ENCODE measurements at places on chromosomes 3 and 15.

DNA sequence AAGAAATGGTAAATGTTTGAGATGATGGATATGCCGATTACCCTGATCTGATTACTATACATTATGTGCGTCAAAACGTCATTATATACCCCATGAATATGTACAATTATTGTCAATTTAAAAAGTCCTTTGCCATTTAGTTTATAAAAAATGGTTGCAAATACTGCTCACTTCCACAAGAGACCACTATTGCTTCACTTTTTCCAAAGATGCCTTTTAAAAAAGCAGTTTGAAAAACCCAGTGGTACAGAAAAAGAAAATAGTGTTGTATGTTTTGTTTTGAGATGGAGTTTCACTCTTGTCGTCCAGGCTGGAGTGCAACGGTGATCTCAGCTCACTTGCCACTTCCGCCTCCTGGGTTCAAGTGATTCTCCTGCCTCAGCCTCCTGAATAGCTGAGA lies 39.3 kb downstream of the EDEM1 start:
- no peak for DNase-seq

DNA sequence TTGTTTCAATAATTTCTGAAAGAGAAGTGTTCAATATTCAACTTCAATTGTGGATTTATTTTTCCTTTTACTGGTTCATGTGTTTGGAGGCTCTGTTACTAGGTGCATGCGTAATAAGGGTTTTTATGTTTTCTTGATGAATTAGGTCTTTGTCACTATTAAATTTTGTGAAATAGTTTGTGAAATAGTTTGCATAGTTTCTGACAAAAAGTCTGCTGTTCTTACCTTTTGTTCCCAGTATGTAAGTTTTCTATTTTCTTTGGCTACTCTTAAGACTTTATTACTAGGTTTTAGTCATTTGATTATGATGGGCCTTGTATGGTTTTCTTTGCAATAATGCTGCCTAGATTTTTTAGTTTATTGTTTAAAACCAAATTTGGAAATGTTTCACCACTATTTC lies 38.0 kb downstream of the MEF2A start:
- no peak for DNase-seq

DNA sequence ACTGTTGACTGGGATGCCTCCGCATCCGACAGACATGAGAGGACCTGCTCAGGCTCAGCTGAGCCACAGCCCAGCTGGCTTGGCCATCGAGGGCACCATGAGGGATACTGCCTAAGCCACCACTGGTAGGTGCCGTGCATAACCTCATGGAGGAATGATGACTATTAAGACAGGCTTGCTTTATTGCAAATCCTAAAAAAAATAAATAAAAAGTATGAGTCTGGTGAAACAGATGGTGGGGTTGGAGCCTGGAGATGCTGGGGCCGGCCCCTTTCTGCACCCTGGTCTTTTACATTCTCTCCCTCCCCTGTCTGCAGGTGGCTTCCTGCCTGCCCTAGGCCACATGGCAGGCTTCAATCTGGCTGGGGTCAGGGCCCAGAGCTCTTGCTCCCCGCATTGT lies 24.0 kb upstream of the RAD18 start:
- DNase-seq = no peak

DNA sequence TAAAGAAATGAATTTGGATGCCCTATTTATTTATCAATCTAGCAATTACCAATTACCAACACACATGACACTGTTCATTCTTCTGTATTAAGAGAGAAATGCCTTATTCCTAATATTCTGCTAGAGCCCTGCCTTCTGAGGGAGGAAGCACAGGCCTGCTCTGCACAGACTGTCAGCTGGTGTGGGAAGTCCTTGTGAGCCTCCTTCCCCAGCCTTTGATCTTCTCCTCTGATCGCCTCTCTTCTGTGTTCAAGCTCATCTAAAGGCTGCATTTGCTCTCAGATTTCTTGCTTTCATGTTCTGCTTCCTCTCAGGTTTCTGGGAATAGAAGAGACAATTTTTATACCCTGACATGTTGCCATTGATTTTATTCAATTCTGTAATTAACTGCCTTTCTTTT lies 290.6 kb upstream of the UMPS start:
- DNase-seq = no peak

GRCh38 chr3:13353936-13354542 lies 66.1 kb downstream of the NUP210 start:
- no peak for DNase-seq

DNA sequence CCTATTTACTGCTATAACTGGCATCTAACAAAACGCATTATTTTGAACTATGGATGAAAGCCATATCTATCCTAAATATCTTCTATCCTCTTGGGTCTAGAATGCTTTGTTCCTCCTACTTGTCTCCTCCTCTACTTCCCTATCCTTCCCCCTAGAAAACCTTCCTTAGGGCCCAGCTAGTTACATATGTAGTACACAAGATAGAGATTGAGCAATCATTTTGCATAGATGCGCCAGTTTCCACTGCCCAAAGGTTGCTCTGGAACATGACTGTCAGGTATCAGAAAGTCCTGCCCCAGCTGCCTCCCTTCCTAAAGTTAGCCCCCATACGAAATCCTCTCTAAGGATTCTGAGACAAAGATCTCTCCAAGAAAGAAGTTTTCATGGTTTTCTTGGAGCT lies 55.1 kb downstream of the GPR160 start:
- no peak for DNase-seq

DNA sequence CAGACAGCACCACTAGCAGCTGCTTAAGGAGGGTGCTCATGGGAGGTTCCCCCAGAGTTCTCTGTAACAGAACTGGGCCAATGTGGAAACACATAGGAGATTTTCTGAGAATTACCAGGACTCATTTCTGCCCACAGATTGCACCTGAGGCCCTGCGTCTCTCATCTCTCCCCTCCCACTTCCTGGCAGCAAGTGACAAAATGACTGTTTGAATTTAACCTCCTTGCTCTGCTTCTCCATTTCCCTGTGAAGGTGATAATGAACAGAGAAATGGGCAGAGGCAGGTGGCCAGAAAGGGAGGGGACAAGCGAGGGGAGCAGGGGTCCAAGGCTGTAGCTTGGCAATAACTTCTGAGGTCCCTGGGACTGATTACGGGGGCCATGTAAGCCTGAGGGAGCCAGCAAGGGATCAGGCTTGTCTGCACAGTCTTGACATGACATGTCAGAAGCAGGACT lies 8.0 kb downstream of the EPHB1 start:
- DNase-seq = no peak

GRCh38 chr3:123340336-123340735 lies 108.6 kb downstream of the ADCY5 start:
- no peak for DNase-seq

Data from activated CD4-positive, alpha-beta T cell treated with anti-CD3 and anti-CD28 coated beads for 24 hours (primary cell).